ENCODE measurements at places on chromosomes 3 and 15.

DNA sequence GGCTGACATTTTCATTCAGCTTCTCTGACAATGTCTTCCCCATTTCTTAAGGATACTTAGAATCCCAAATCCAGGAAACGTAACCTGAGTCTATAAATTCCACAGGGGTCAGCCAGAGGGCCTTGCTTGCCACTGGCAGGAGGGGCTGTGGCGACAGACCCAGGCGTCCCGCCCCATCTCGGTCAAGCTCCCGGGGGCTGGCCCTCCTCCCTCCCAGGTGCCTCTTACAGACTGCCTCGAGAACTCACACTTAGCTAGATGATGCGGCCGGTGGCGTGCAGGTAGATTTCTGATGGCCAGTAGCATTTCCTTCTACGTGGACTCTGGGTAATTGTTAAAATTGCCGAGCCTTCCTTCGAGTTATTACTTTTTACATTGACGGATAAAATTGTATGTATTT is 172.5 kb downstream of the NSMCE3 start:
- no peak for ATAC-seq

DNA sequence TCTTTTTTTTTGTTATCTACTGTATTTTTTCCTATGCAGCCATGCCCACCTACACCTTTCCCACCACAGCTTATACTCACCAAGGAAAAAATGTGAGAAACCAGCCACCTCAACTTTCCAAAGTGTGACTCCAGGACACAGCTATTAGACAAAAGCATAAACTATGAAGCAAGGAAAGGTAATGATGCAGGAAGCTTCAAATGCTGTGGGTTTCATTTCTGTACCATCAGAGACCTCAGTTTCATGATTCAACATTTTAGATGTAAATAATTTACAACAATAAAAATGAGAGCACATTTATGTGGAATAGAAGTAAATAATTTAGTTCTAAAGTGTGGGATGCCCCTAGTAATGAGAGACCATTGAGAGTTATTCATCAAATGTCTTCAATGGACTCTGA is 115.1 kb downstream of the CDIN1 start:
- no peak for ATAC-seq

- no peak for ATAC-seq
These were observed 46.2 kb downstream of the TBL1XR1 start for GRCh38 chr3:177150970-177151627.

DNA sequence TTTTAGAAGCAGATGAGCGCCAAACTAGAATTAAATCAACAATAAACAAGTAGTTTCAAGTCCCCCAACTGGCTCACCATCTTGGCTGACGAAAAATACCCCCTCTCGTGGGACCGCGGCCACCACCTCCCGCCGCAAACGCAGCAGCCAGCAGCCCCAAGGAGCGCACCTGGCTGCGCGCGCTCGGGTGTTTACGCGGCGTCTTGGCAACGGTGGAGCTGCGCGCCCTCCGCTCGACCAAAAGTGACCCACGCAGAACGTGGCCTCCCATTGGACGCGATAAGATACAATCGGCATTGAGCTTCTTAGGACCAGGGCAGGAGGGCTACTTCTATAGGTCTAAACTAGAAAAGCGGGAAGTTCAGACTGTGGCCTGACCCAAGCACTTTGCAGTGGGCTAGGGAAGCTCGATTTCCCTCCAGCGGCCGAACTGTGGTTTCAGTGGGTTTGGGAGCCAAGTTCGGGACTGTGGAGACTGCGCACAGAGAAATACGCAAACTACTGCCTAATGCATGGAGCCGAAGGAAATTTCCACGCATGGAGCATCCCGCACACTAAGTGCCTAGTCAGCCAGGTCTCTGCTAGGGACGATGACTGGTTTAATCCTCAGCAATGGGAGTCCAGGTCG is at the start of gene MNS1:
Gene MNS1, minus strand, starts transcription at position 245 of the 628 bp plus-strand sequence. Its CDS starts 165 bp downstream, at position 80.
- ATAC-seq, result peak; percentile 100

DNA sequence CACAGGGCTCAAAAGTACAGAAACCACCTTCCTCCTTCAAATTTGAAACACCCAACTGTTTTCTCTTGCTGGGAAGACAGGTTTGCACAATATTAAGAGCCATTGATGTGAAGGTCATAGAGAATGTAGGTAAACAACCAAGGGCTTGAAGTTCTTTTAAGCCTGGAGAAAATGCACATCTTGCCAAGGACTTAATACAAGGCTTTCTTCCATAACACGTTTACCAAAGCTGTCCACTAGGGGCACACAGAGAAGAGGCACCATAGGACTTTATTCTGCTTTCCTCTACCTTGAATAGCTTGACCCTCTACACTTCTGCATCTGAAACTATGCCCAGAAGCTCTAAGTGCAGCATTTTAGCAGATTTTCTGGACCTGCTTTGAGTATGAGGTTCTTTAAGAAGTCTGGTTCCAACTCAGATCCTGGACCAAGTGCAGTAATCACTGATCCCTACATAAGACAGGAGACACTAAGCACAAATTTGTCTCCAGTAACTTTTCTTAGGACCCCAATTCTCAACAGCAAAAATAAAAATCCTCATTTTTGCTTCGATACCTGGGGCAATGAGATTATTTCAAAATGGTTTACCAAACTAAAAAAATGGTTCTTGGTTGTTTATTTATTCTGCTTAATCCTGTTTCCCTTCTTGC is 138.0 kb downstream of the FBN1 start:
- peak; percentile 59 for ATAC-seq

DNA sequence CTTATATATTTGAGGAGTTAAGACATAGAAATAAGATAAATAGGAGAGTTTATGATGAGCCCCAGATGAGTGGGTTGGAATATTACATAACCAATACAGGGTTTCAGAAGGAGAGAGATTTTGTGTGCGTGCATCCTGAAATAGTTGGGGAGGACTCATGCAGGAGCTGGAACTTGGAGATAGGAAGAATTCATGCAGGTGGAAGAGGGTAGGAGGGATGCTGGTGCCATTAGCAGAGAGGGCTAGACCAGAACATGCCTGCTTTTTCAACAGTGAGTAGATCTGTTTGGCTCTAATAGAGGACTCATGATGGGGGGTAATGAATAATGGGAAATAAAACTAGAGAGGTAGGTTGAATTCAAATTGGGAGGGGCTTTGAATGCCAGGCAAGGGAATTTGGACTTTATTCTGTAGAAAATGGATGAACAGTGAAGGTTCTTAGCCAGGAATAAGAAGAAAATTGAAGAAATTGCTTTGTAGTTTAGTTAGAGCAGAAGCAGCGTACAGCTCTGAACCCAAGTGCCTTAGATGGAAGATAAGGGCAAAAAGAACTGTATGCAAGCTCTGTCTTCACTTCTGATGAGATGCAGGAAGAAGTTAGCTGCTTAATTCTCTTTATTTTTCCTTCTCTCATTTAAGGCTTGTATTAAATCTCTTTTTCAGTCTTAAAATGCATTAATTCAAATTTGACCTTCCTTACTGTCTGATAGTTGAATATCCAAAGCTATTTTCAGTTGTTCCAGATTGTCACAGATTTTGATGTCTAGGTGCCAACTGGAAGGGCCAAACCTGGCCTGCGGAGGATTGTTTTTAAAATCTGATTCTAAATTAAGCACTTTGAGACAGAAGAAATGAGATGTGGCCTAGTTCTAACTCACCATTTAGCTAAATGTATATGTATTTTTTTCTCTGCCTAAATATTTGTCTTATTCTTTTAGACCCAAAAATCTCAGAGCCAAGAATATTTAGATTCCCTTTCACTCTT is 86.3 kb downstream of the PPM1L start:
- no peak for ATAC-seq

DNA sequence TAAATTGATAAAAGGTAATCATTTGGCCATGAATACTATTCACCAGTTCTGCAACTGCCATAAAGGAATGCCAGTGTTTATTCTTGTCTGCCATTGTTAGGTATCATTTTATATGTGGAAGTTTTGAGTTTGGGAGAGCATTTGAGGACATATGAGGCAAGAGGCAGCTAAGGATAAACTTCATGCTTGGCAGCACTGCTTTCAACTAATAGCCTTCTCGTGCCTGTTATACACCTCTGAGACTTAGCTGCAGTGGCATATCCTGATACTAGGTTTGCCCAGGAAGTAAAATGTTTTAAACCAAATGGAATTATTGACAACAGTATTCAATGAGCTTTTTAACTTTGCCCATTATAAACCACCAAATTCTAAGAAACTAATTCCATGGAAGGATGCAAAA is 126.0 kb upstream of the DPH6 start:
- no peak for ATAC-seq

- ATAC-seq, result no peak
These were observed 137.6 kb downstream of the KLHL25 start for GRCh38 chr15:85657132-85657531.

GRCh38 chr15:59160880-59161593 is 45.6 kb upstream of the LDHAL6B start:
- no peak for ATAC-seq

- ATAC-seq, result no peak
These were observed 24.0 kb downstream of the PLXNA1 start for GRCh38 chr3:127006781-127007436.

- ATAC-seq, result no peak
These were observed 21.3 kb downstream of the GSK3B start for GRCh38 chr3:120072867-120073525.

GRCh38 chr3:67526246-67526645 is 128.2 kb downstream of the SUCLG2 start:
- ATAC-seq, result no peak

DNA sequence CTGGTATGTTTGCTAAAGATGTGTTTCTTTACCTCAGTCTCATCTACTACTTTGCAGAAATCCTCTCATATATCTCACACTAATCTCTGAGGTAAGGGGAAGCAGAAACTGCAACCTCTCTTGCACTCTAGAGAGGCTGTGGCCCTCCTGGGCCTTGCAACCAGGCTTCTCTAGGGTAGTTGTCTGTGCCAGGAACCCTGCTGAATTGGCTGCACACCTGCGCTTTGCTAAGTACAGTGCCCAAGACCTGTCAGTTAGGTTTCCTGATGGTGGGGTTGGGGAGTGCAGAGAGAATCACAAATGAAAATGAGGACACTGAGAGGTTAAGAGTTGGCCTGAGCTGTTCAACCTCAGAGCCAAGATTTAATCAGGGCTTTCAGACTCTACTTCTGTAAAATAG is 117.2 kb upstream of the PLXNA1 start:
- no peak for ATAC-seq

DNA sequence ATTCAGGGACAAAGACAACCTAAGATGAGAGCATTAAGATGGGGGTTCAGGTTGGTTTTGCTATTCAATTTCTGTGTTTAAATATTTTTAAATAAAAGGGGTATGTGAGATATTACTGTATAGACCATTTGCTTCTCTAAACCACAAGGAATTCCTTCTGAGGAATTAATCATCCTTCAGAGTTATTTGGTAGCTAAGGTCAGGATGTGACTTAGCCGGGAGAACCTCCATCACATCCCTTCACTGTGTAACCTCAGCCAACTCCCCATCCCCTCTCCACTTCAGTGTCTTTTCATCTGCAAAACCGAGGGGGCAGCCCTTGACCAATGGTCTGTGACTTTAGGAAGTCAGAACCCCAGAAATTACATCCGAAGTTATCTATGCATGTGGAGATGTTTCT is 48.7 kb upstream of the SKOR1 start:
- ATAC-seq, result no peak

DNA sequence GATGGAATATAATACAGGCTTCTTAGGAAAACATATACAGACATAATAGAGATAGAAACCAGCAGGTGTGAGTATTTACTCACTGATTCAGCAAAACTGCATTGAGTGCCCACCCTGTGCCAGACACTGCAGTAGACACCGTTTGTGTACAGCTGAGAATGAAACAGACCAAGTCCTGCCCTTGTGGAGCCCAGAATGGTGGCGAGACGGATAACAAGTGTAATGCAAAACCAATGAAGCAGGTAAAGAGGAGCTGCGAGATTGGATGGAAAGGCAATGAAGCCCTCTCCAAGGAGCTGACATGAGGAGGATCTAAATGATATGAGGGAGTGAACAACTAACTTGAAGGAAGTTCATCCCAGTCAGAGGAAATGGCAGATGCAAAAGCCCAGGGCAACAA is 256.4 kb downstream of the MEX3B start:
- no peak for ATAC-seq

GRCh38 chr15:101338502-101339057 is 43.5 kb upstream of the SNRPA1 start:
- no peak for ATAC-seq

DNA sequence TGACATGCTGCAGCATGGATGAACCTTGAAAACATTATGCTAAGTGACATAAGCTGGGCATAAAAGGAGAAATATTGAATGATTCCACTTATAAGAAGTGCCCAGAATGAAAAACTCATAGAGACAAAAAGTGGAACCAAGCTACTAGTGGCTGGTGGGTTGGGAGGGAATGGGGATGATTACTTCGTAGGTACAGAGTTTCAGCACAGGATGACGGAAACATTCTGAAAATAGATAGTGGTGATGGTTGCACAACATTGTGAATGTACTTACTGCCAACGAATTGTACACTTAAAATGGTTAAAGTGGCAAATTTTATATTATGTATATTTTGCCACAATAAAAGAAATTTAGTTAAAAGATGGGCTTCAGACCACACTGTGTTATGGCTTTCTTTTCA is 93.6 kb downstream of the RPLP1 start:
- no peak for ATAC-seq

GRCh38 chr3:59472541-59472940 is 422.7 kb upstream of the CFAP20DC start:
- ATAC-seq, result no peak

DNA sequence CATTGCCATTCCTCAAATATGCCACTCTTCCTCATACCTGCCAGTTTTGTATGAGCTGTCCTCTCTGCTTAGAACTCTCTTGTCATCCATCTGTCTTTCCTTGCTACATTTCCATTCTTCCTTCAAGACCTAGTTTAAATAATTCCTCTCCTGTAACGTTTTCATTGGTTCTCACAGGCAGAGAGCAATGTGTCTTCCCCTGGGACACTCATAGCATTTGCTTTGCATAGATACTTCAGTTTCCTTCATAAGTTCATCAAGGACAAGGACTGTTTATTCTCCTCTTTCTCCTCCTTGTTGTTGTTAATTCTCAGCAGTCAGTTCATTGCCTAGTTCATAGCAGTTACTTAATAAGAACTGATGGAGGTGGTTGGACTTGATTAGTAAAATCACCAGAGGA is 10.5 kb downstream of the NR2C2 start:
- ATAC-seq, result no peak

DNA sequence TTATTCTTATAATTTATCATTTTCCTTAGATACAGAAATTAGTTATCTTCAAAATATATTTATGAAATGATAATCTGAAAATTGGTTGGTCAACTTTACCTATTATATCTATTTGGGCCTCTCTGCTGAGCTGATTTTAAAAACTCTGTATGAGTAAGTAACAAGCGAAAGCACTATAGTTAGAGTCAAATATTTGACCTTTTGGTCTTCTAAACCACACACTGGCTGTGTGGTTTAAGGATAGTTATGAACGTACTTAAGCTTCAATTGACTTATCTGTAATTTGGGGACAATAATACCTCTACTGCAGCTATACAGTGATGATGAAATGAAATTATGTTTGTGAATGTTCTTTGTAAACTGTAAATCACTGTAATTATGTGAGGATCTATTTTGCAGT is 763.9 kb upstream of the GRM7 start:
- no peak for ATAC-seq

- no peak for ATAC-seq
These were observed 119.9 kb upstream of the TJP1 start for GRCh38 chr15:29942143-29942542.

- no peak for ATAC-seq
These were observed 29.7 kb upstream of the MDFIC2 start for GRCh38 chr3:70342149-70342548.

GRCh38 chr15:48358229-48359152 is 27.3 kb downstream of the DUT start:
- ATAC-seq, result no peak

Measured in stimulated activated memory B cell treated with anti-CD40 and anti-IgM and Interleukin-4, amounts not matched to agents 10 μg/mL and 1 μg/mL and 100 μg/mL, for 72 hours (primary cell).